ENCODE measurements at places on chromosomes 16 and 17. TPM values are rescaled to one million over a fixed set of nuclear protein-coding genes. Genes with fewer than 3 reads are reported as not detected.
A peak's percentile ranks its signal among the peaks of the same experiment; 100 is the strongest.

DNA sequence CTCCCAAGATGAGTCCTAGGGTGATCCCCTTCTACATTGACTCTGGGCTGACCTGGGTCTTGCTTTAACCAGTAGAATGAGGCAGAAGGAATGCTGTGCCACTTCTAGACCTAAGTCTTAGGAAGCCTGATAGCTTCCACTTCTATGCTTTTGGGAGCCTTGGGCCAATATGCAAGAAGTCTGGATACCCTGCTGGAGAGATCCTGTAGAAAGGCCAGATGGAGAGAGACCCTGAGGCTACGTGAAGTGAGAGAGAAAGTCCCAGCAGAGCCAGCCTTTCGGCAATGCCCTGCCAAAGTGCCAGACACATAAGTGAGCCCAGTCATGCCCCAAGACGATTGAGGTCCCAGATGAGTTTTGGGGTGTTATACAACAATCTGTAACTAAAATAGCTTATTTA is 1.7 kb downstream of the KRT222 start:
- no peaks in the 10 kb centered on the region for H3K27me3 ChIP-seq
- no peak for DNase-seq

DNA sequence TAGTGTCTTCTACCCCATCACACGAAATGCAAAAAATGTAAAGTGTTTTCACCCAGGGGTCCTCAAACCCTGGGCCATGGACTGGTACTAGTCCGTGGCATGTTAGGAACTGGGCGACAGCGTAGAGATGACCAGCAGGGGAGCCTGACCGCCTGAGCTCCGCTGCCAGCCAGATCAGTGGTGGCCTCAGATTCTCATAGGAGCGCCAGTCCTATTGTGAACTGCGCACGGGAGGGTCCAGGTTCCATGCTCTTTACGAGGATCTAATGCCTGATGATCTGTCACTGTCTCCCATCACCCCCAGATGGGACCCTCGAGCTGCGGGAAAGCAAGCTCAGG is 4.5 kb downstream of the SCARF1 start:
- H3K36me3 ChIP-seq, result no peaks in the 10 kb centered on the region
- H3K27ac ChIP-seq, result no peak overlapping the region
- H3K4me3 ChIP-seq, result no peak overlapping the region
- DNase-seq, result no peak

- no peaks in the 10 kb centered on the region for H3K36me3 ChIP-seq
- DNase-seq, result no peak
- H3K27ac ChIP-seq, result no peak overlapping the region
- no peaks in the 10 kb centered on the region for H3K27me3 ChIP-seq
- H3K4me3 ChIP-seq, result no peak overlapping the region
Measured at GRCh38 chr16:11316331-11317015, 28.8 kb upstream of the RMI2 start.

The CES4A gene
- total RNA-seq, result 9.0 TPM

The WFDC1 gene
- 0.16 TPM for total RNA-seq

The FZD2 gene
- total RNA-seq, result 1.9 TPM

The SHISA9 gene
- 0.33 TPM for total RNA-seq

The RAB37 gene
- 2.1 TPM for total RNA-seq

GRCh38 chr16:85383836-85384832 is 229.0 kb upstream of the GSE1 start:
- no peak for DNase-seq
- peak overlapping the region; percentile 48 for H3K27ac ChIP-seq
- H3K36me3 ChIP-seq, result no peaks in the 10 kb centered on the region

DNA sequence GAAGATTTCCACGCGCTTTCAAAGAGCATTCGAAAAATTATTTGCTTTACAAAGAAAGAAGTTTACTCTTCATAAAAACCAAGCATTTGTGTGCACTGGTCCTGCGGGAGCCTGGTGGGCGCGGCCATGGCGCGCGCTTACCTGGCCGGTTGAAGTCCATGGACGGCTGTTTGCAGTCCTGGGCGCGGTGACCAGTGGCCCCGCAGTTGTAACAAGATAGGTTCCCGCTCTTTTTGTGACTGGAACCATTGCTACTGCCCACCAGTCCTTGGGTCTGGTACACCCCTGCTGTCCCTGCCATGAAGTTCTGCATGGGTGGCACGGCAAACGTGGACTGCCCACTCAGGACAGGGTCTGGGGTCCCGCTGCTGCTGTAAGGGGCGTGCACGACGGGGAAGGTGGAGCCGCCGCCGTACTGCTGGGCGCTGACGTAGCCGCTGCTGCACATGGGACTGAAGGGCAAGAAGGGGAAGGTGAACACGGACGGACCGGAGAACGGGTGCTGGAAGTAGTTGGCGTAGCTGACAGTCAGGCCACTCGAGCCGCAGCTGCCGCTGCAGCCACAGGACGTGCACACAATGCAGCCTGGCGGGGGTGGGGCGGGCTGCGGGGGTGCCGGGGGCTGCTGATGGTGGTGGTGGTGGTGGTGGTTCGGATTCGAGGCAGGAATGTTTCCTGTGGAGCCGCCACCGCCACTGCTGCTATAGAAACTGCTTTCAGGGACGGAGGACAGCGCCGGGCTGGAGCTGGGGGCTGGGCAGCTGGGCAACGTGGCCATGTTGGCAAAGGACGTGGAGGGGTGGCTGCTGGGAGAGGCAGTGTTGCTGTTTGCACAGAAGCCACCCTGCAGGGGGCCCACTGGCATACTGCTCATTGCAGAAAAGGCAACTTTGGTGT is 19.5 kb downstream of the MAP1LC3B start:
- no peak for DNase-seq
- H3K4me3 ChIP-seq, result no peak overlapping the region
- no peaks in the 10 kb centered on the region for H3K27me3 ChIP-seq
- H3K4me1 ChIP-seq, result no peaks in the 10 kb centered on the region
- H3K27ac ChIP-seq, result no peak overlapping the region
- peaks cover 12% of the 10 kb centered on the region for H3K36me3 ChIP-seq

DNA sequence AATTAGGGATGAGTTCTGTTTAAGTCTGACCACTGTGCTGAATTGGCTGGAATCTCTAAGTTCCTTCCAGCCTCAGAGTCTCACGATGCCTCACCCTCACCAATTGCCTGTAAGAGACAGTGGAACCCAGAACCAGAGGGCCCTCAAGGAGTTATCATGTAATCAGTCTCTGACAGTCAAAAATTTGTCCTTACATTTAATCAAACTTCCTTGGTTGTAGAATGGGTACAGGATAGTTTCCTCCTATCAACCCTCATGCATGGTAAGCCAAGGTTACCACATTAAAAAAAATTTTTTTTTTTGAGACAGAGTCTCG is 83.2 kb downstream of the CDK5R1 start:
- H3K4me1 ChIP-seq, result no peaks in the 10 kb centered on the region
- no peak overlapping the region for H3K27ac ChIP-seq
- H3K4me3 ChIP-seq, result no peak overlapping the region

DNA sequence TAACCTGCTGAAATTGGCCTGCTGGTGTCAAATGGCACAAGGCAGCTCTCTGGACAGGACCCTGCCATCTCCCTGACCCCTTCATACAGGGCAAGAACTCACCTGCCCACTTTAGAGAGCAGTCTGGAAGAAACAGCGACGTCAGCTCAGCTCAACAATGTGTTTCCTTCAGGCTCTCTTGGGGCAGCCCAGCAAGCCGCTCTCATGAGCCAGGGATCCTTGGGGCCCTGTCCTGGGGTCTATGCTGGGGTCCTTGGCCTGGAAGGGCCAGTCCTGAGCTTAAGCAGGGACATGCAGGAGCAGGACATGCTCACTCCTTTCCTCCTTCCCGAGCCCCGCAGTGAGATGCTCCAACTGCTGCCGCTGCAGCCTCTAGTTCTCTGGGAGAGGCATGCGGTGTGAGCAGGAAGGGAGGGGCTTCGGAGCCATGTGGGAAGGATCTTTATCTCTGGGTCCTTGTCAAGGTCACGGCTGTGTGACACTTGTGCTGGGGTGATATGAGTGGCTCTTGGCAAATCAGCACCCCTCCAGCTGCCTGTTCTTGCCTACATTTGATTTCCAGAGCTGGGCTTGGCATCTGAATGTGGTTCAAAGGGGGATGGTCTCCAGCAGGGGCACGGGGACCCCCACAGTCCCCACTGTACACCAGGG is 3.4 kb downstream of the C1QTNF1 start:
- DNase-seq, result no peak
- H3K27ac ChIP-seq, result peak overlapping the region; percentile 87
- peak overlapping the region; percentile 3 for H3K4me3 ChIP-seq
- peaks cover 31% of the 10 kb centered on the region for H3K4me1 ChIP-seq
- no peaks in the 10 kb centered on the region for H3K36me3 ChIP-seq
- no peaks in the 10 kb centered on the region for H3K27me3 ChIP-seq

GRCh38 chr17:72287586-72287985 is 166.8 kb downstream of the SOX9 start:
- no peaks in the 10 kb centered on the region for H3K27me3 ChIP-seq
- no peak overlapping the region for H3K4me3 ChIP-seq
- H3K36me3 ChIP-seq, result no peaks in the 10 kb centered on the region
- no peak overlapping the region for H3K27ac ChIP-seq
- no peaks in the 10 kb centered on the region for H3K4me1 ChIP-seq
- peak; percentile 65 for DNase-seq

DNA sequence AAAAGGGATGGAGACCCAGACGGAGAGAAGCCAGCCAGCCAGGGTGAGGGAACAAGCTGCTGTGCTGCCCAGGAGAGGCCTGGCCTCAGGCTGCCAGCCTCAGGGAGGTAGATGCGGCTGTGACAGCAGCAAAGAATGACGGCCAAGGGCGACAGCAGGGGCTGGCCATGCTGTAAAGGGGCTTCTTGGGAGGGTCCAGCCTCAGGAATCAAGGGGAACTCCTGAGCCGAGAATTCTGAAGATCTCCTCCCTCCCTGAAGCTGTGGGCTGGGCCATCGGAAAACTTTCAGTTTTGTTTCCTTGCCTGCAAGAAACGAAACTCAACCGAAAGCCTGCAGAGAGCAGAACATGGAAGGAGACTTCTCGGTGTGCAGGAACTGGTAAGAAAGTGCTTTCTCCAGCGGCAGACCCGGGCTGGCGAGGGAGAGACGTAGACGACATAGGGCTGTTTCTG is at the start of gene XAF1:
TSS of gene XAF1 (plus strand) at position 316 of the 454 bp plus-strand sequence. CDS start at position 349, 33 bp downstream.
- H3K36me3 ChIP-seq, result no peaks in the 10 kb centered on the region
- peaks cover 14% of the 10 kb centered on the region for H3K4me1 ChIP-seq
- peak within 1 kb of the TSS; percentile 55 for H3K4me3 ChIP-seq
- no peak for DNase-seq
- no peaks in the 10 kb centered on the region for H3K27me3 ChIP-seq

DNA sequence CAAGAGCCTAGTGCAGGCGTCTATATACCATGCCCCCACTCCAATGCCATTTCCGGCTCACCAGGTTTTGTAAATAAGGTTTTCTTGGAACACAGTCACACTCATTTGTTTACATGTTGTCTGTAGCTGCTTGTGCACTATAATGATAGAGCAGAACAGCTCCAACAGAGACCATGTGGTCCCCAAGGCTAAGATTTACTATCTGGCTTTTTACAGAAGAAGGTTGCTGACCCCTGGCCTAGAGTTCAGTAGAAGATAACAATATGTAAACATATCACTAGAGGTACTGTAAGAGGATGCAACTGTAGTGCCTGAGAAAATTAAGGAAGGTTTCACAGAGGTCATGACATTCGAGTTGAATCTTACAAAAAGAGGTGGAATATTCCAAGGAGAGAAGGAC is 66.3 kb downstream of the CACNG1 start:
- no peak for DNase-seq
- peaks cover 7% of the 10 kb centered on the region for H3K36me3 ChIP-seq
- H3K27me3 ChIP-seq, result no peaks in the 10 kb centered on the region
- no peak overlapping the region for H3K27ac ChIP-seq
- no peaks in the 10 kb centered on the region for H3K4me1 ChIP-seq
- H3K4me3 ChIP-seq, result no peak overlapping the region

The PRKCB gene
- total RNA-seq, result 4.7 TPM

- H3K36me3 ChIP-seq, result no peaks in the 10 kb centered on the region
- no peak for DNase-seq
- peak within 1 kb of the TSS; percentile 20 for H3K27ac ChIP-seq
- no peaks in the 10 kb centered on the region for H3K27me3 ChIP-seq
Measured at GRCh38 chr17:48593126-48593829, at the start of gene HOXB5. Gene HOXB5 (minus strand): TSS chr17:48593779. CDS start chr17:48593682, 97 bp downstream.

- no peaks in the 10 kb centered on the region for H3K4me1 ChIP-seq
- H3K4me3 ChIP-seq, result no peak overlapping the region
- no peaks in the 10 kb centered on the region for H3K36me3 ChIP-seq
- no peaks in the 10 kb centered on the region for H3K27me3 ChIP-seq
- DNase-seq, result no peak
Measured at GRCh38 chr16:53445534-53445933, 11.3 kb downstream of the RBL2 start.

The TMEM238L gene
- total RNA-seq, result 0.66 TPM

The SLFN14 gene
- not detected for total RNA-seq

- H3K27me3 ChIP-seq, result no peaks in the 10 kb centered on the region
- no peak overlapping the region for H3K27ac ChIP-seq
- no peak for DNase-seq
- no peak overlapping the region for H3K4me3 ChIP-seq
Measured at GRCh38 chr17:66169839-66170238, 22.1 kb downstream of the CEP112 start.

GRCh38 chr17:68665373-68665772 is 64.2 kb upstream of the FAM20A start:
- H3K27me3 ChIP-seq, result no peaks in the 10 kb centered on the region
- H3K4me1 ChIP-seq, result no peaks in the 10 kb centered on the region
- H3K4me3 ChIP-seq, result no peak overlapping the region
- H3K36me3 ChIP-seq, result no peaks in the 10 kb centered on the region
- no peak overlapping the region for H3K27ac ChIP-seq

GRCh38 chr17:58822148-58823050 is 66.7 kb downstream of the PPM1E start:
- no peak overlapping the region for H3K27ac ChIP-seq
- no peaks in the 10 kb centered on the region for H3K4me1 ChIP-seq
- H3K27me3 ChIP-seq, result no peaks in the 10 kb centered on the region
- no peaks in the 10 kb centered on the region for H3K36me3 ChIP-seq

The SNAI3 gene
- total RNA-seq, result 0.73 TPM

The ZG16B gene
- total RNA-seq, result 24.6 TPM

- no peak overlapping the region for H3K27ac ChIP-seq
- no peaks in the 10 kb centered on the region for H3K4me1 ChIP-seq
- no peaks in the 10 kb centered on the region for H3K27me3 ChIP-seq
- no peak for DNase-seq
Measured at GRCh38 chr17:14149751-14150150, 80.4 kb downstream of the COX10 start.
